Heart left ventricle (tissue), 16 donors: ENCODE measurements at places on chromosomes 12 and 14.

DNA sequence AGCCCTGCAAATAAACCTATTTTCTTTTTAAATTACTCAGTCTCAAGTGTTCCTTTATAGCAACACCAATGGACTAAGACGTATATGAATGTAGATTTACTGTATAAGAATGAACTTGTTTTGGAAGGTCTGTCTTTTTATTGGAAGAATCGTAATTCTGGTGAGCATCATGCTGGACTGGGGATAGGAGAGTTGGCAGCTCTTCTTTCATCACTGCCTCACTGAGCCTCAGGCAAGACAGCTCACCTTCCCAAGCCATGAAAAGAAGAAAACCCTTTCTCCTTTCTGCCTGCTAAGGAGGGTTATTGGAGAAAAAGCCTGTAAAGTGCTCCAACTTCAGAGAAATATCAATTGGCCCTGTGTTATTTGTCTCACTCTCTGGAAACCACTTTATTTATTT, 9.1 kb upstream of the RNF34 start:
- no peak for DNase-seq

DNA sequence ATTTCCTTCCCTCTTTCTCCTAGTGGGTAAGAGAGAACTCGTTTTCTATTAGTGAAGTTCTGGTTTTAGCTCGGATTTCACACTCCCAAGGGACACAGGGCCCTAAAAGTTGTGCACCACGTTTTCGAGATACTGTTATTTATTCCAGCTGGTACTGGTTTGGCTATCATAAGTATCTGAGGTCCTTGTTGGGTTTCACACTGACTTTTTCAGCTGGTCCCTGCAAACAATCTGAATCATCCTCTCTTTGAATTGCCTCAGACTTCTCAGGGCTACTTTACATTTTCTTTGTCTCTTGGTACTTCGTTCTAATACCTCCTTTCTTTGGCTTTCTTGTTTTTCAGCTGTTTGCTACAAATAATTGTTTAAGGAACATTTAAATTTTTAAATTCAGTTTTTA, 75.7 kb downstream of the SCN8A start:
- DNase-seq: no peak

- no peak for DNase-seq
Measured at GRCh38 chr14:56357428-56357827, 222.2 kb upstream of the TMEM260 start.

GRCh38 chr14:23433457-23433856, 2.0 kb downstream of the MYH7 start:
- no peak for DNase-seq

DNA sequence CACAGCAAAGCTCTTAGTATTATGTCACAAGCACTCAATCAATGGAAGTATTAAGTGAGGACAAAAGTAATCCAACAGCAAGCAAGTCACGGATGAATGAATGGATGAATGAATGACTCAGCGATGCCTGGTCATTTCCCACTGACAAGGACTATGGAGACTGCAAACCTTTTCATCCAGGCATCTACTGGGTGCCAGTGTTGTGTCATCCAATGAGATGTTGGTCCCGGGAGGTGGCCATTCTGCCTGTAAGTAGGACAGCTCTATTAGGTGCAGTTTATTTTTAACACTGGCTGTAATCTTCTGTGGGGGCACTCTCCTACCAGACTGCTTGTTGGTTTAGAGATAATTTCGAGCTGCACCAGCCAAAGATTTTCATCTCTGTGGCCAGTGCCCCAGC, 39.4 kb downstream of the STAB2 start:
- peak; percentile 67 for DNase-seq

DNA sequence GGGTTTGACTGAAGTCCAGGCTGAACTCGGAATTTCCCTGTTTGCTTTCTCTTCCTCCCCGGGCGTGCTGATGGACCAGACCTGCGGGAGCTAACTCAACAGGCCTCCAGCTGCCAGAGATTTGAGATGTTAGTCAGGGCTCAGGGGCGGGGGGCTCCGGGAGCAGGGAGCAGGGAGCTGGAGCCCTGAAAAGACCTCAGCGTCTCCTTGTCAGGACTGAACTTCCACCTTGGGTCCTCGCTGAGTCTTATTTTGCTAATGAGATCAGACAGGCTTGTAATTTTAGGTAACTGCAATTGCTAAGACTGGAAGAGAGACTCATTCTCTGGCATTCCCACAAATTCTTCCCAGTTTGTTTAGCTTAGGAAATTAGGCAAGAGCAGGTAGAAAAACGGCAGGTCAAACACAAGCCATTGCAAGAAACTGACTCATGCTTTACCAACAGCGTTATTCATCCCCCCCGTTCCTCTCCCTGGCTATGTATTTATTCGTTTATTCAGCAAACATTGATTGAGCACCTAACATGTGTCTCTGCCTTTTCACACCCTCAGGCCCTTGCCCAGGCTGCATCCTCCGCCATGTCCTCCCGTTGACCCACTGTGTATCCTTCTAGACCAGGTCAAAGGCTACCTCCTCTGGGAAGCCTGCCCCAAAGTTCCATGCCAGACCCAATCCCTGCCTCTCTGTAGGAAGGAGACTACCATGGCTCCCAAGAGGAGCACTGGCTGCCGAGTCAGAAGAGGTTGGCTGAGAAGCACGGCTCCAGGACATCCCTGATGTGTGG, 80.4 kb upstream of the DIO3 start:
- DNase-seq: no peak

- no peak for DNase-seq
Measured at GRCh38 chr14:68234101-68234905, 414.7 kb downstream of the RAD51B start.

DNA sequence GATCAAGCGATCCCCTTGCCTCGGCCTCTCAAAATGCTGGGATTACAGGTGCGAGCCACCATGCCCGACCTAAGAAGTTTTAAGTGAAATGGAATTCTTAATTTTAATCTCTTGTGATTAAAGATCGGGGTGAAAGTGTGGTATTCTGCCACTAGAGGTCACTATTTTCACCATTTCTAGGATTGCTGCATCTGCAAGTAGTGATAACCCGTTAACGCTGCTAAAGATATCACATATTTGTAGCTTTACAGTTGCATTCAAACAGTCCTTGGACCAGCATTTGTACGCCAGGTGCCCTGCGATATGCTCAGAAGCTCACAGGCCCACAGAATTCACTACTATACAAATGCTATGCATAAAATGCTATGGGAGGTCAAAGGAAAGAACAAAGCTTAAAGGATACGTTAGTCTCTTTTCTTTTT, 19.3 kb downstream of the CCDC62 start:
- no peak for DNase-seq

DNA sequence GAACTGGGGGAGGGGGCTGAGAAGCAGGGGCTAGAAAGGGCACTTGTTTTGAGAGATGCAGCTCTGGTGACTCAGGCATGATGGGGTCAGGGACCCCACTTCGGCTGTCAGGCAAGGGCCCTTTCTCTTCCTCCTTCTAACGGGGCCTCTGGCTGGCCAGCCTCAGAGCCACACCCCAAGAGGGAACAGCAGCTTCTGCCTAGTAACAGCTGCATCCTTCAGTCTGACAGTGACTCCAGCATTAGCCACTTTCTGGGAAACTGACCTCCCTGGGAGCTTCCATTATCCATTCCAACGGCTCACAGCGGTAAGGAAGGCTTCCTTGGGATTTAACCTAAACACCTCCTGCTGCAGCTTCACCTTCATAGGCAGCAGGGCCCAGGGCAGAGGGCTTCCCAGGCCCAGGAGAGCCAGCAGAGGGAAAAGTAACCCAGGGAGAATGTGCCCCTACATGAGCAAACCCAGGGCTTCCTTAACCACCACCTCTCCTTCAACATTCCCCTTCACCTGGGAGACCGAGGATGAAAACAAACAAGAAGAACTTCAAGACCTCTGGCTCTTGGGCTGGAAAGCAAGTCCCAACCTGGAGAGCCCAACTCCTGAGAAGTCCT, 2.7 kb downstream of the NCKAP5L start:
- no peak for DNase-seq

DNA sequence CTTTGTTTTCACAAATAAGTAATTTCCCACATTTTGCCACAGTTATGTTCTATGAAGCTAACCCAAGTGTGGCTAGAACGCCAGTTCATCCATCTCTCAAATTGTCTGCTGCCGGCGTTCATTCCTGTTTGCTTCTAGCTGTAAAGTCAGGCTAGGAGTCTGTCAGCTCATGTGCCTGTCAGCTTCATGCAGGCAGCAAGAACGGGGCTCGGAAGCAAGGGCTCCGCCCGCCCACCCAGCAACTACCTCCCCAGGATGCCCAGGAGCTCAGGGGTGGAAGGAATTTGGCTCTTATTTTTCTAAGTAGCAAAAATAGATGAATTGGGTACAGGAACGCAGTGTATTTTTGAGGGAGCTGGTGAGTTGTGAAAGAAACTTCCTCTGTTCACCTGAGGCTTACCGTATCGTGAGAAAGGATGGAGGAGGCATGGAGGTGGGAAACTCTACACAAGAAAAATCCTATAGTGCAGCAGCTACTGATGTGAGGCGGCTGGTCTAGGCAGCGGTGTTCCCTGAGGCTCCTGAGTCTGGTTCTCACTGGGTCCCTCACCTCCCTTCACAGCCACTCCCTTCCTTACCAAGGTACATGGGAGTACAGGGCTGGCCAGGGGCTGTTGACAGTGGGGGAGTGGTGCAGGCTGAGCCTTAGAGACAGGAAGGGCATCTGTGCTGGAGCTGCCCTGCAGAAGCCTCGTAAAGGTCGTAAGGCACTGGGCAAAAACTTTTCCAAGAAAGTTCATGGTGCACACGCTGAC, 54.5 kb upstream of the AMN start:
- DNase-seq: no peak

- no peak for DNase-seq
Measured at GRCh38 chr12:49671031-49671765, 36.0 kb downstream of the FMNL3 start.

- no peak for DNase-seq
Measured at GRCh38 chr12:108341356-108341755, 2.2 kb upstream of the CMKLR1 start.

- DNase-seq: no peak
Measured at GRCh38 chr12:102061096-102061559, 663 bp downstream of the WASHC3 start.

DNA sequence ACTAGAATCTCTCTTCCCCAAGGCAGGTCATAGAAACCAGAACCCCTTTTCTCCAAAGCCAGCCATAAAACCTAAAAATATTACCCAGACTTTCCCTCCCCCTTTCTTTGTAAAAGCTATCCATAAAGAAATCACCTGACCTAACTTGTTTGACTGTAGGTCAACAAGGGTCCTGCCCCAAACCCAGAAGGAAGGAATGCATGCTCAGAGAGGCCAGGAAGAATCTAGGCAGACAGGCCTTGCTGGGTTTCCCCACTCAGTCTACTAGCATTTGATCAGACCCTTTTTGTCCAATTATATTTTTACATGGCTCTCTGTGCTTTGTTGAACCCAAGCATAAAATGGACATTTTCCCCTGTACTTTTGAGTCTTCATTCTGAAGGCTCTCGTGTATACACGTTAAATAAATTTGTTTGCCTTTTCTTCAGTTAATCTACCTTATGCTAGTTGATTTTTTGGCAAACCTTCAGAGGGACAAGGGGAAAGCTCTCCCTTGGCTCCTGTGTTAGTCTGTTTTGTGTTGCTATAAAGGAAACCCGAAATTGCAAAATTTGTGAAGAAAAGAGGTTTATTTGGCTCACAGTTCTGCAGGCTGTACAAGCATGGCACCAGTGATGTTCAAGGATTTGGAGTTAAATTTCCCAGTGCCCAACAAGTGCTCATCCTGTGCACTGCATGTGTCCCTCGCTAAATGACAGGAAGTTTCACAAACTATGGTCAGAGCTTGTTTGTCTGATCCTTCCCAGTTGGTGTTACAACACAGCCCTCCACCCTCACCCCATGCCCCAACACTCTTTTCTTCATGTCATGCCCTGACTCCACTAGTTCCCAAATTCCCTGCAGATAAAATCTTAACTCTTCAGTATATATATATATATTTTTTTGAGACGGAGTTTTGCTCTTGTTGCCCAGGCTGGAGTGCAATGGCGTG, 14.2 kb upstream of the RASSF3 start:
- no peak for DNase-seq
